ENCODE measurements at places on chromosomes 16 and 17. TPM values are rescaled to one million over a fixed set of nuclear protein-coding genes. Genes with fewer than 3 reads are reported as not detected.

The KRTAP2-3 gene
- total RNA-seq, result not detected

The PRDM7 gene
- not detected for total RNA-seq

The KRTAP4-4 gene
- not detected for total RNA-seq

The RNF167 gene
- total RNA-seq, result 10.3 TPM
